Dermis microvascular lymphatic vessel endothelial cell (primary cell): ENCODE measurements at places on chromosomes 13 and 19.

- no peak for DNase-seq
Observed at GRCh38 chr13:36847606-36848005, 28.6 kb downstream of the RFXAP start.

- DNase-seq = no peak
Observed at GRCh38 chr13:33616130-33616529, 201.8 kb upstream of the RFC3 start.

DNA sequence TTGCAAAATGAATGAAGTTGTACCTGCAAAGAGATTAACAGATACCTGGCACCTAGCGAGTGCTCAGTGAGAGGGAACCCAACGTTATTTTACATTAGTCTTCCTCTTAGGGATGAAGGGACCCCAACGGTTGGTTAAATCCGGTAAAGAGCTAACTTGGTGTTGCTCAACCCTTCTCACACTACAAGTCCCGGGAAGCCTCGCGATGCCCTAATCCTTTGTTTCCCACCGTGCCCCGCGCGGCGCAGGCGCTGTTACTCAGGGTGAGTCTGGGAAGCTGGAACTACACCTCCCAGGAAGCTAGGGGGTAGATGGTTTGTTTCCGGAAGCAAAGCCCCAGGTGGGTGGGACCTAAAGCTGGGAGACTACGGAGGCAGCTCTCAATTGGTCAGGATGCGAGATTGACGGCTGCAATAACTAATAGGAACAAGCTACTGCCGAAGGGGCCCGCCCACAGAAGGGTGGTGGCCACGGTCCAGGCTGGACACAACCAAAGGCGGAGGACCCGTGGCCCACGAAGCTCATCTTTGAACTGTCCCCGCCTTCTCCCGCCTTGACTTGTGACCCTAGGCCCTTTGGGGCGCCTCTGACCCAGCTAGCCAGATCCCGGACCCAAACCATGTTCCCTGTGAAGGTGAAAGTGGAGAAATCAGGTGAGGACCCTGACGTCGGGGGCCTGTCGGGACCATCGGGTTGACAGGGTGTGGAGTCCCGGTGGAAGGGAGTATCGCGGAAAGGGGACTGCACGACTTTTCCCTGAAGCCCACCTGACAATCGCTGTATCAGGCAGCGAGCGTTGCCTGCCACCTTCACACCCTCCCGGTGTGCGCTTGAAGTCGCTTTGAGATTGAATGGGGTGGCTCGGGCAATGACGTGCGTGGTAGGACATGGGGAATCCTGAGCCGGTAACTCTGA lies at the start of gene LIN37:
Gene LIN37 (plus strand): TSS at position 471 of the 915 bp plus-strand sequence. CDS start 149 bp downstream, at position 620.
- peak; percentile 99 for DNase-seq

- peak; percentile 96 for DNase-seq
Observed at GRCh38 chr19:8367327-8368001, 3.5 kb downstream of the ANGPTL4 start.

GRCh38 chr19:15628236-15629002 lies 12.3 kb upstream of the CYP4F3 start:
- no peak for DNase-seq
